ENCODE measurements at places on chromosomes 2 and 18.

- no peak for DNase-seq
Observed at GRCh38 chr2:120917886-120918285, 182.2 kb downstream of the GLI2 start.

- no peak for DNase-seq
Observed at GRCh38 chr2:879540-879939, 71.1 kb upstream of the SNTG2 start.

DNA sequence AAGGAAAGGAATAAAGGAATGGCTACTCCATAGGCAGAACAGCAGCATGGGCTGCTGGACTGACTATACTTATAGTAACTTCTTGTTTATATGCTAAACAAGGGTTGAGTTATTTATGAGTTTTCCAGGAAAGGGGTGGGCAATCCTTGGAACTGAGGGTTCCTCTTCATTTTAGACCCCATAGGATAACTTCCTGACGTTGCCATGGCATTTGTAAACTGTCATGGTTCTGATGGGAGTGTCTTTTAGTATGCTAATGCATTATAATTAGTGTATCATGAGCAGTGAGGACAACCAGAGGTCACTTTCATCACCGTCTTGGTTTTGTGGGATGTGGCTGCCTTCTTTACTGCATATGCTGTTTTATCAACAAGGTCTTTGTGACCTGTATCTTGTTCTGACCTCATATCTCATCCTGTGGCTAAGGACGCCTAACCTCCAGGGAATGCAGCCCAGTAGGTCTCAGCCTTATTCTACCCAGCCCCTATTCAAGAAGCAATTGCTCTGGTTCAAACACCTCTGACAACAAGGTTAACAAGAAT lies 98.6 kb upstream of the CABLES1 start:
- DNase-seq, result no peak

DNA sequence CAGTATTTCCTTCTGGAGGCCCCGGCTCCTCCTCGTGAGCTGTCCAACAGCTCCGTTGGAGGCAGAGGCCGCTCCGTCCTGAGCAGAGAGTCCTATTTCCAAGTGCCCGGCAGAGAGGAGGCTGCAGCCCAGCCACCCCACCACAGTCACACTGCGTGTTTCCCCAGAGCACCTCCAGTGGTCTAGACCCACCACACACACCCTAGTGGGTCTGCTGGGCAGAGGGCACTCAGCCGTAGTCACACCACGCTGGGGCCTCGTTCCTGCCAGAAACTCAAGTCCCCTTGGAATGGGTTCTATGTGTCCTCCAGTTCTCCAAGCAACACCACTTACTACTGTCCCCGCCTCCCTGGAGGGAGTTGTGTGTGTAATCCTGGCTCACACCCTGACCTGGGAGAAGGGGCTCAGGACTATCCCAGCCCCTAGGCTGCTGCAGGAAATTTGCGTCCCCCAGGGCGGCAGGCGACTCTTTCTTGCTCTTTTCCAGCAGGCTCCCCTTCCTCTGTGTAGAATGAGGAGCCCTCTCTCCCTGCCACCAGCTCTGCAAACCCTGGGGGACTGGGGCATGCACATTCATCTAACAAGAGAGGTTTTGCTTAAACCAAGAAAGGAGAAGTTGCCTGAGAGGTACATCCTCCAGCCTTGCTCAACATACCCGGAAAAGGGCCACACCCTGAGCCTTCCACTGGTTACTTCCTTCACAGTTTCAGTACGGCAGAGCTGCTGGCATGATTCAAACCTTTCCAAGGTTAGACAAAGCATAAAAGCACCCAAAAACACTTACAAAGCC lies 114.1 kb downstream of the NDUFA10 start:
- no peak for DNase-seq

DNA sequence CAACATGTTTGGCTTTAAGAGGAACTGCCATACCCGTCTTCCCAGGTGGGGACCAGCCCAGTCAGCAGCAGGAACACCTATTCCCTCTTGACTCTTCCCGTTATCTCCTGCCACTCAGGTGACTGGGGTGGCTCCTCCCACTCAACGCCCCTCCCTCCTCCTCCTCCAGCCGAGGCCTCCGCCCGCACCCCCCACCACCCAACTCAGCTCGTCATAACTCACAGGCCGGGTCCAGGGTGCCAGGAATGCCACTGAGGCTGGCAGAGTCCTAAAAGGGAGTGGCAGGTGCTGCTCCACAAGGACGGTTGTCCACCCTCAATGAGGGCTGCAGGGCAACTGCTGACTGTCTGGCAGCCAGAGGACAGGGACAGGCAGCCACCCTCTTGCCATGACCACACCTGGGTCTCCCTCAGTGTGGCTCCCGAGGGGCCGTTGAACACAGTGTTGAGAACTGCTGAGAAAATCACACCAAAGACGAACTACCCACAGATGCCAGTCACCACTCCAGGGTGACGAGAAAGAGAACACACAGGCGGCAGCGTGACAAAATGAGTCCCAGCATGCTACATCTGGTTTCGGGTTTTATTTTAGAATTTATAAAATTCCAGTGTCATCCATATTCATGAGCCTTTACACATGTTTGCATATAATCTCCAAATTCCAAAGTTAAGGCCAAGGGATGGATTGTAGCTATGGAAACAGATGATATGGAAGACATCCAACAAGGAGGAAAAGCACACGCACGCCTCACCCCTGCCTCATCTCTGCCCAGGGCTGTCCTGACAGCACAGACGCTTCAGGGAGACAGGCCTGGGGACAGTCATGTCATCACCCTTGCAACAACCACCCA lies 38.5 kb downstream of the ANO7 start:
- DNase-seq, result no peak

DNA sequence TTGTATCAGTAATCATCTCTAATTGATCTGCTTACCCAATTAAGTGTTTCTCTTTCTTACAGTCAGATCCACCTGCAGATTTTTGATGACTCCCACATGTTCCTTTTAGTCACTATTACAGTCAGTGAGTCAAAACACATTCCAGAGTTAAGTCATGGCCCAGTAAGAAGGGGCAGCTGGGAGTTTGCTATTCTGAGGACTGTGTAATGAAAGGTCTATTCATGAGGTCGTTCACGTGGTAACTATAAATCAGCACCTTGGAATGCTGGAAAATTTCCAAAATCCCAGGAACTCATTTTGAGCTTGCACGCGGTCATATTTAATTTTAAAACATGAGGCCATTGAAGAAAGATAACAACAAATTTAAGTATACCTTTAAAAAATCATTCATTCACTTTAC lies 252.5 kb downstream of the XIRP2 start:
- peak; percentile 70 for DNase-seq

- DNase-seq, result no peak
Observed at GRCh38 chr2:191015239-191015638, 1.3 kb upstream of the STAT1 start.

DNA sequence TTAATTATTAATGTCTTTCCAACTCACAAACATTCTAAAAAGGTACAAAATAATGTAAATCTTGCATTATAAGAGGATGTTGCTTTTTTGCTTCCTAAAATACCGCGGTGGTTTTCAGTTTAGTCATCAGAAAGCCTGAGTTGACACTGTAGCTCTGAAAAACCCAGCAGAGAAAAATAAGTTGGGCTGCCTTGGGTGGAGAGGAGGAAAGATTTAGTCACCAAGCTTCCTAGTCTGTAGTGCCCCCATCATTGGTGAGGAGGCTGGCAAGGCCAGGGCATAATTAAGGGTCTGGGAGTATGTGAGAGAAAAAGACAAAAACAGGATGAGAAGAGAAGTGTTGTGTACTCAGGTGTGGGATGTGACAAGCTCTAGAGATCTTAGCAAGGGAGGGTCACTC lies 5.7 kb downstream of the PTPRM start:
- no peak for DNase-seq
